Thoracic aorta (tissue), 2 donors: ENCODE measurements at places on chromosomes 7 and 10. TPM values are rescaled to one million over a fixed set of nuclear protein-coding genes. Genes with fewer than 3 reads are reported as not detected.

KAZALD1 gene
- total RNA-seq: 34.1 TPM

PILRA gene
- total RNA-seq: 5.0 TPM

BHLHA15 gene
- total RNA-seq: not detected

CALML5 gene
- total RNA-seq: 3.7 TPM

FGL2 gene
- total RNA-seq: 242 TPM

GJC3 gene
- total RNA-seq: 2.6 TPM

SPDYE8 gene
- not detected for total RNA-seq

PNLIPRP3 gene
- not detected for total RNA-seq

DNA sequence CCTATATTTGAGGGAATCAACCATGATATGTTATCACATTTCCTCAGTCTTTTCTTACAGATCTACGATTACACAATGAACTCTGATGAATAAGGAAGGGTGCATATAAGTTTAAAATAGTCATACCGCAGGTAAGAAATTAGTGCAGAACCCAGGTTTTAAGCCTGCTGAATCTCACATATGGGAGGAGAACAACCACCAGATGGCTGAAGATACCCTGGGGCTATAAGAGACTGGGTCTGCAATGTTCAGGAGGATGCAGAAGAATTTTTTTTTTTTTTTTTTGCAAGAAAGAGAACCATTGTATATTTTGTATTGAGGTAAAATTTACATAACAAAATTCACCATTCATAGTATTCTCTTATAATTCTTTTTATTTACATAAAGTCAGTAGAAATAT, 372.3 kb upstream of the MYO3A start:
- H3K36me3 ChIP-seq: no peaks in the 10 kb centered on the region
- H3K4me3 ChIP-seq: no peak overlapping the region
- no peak for DNase-seq

DNA sequence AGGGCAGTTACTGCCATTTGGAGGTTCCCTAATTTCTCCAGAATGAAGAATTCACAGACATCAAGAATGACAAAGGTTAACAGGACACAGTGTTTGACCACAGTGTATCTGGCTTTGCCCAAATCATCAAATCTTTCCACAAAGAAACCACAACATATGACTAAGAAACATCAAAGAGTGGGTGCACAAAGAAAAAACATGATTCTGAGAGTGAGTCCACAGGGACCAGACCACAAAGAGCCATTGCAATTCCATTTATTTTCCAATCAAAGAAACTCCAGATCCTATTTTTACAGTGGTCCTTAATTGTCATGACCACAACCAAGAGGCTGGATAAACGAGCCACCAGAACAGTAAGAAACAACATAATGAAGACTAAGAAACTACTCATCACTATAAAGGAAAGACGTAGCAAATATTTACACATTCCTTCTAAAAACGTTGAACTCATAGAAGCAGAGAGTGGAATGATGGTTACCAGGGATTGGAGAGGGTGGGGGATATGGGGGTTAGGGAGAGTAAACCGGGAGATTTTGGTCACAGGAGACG, 286.5 kb downstream of the DOCK4 start:
- H3K27ac ChIP-seq: no peak overlapping the region
- no peaks in the 10 kb centered on the region for H3K27me3 ChIP-seq
- no peaks in the 10 kb centered on the region for H3K4me1 ChIP-seq
- DNase-seq: no peak
- H3K36me3 ChIP-seq: no peaks in the 10 kb centered on the region
- no peak overlapping the region for H3K4me3 ChIP-seq

DNA sequence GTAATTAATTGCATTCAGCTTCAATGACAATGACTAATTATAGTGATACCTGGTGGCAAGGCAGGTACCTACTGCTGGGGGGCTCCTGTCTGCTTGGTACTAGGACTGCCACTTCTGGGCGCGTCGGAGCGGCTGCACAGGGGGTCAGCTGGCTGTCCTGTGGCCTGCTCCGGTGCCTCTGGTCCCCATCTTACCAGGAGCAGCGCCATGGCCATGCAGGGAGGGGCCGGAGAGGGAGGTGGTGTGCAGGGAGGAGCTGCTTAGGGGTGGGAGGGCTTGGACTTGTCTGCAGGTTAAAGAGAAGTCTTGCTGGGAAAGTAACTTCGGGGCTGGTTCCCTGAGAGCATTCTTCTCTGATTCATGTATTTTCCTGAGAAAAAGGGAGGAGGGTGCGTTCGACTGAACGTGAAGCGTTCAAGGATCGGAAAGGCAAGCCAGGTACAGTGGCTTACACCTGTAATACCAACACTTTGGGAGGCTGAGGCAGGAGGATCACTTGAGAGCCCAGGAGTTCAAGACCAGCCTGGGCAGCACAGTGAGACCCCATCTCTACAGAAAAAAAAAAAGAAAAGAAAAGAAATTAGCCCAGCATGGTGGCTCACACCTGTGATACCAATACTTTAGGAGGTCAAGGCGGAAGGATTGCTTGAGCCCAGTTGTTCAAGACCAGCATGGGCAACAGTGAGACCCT, 15.4 kb downstream of the CUX1 start:
- DNase-seq: no peak
- H3K4me3 ChIP-seq: no peak overlapping the region
- H3K4me1 ChIP-seq: peaks cover 8% of the 10 kb centered on the region
- H3K27me3 ChIP-seq: no peaks in the 10 kb centered on the region
- no peak overlapping the region for H3K27ac ChIP-seq
- no peaks in the 10 kb centered on the region for H3K36me3 ChIP-seq

DNA sequence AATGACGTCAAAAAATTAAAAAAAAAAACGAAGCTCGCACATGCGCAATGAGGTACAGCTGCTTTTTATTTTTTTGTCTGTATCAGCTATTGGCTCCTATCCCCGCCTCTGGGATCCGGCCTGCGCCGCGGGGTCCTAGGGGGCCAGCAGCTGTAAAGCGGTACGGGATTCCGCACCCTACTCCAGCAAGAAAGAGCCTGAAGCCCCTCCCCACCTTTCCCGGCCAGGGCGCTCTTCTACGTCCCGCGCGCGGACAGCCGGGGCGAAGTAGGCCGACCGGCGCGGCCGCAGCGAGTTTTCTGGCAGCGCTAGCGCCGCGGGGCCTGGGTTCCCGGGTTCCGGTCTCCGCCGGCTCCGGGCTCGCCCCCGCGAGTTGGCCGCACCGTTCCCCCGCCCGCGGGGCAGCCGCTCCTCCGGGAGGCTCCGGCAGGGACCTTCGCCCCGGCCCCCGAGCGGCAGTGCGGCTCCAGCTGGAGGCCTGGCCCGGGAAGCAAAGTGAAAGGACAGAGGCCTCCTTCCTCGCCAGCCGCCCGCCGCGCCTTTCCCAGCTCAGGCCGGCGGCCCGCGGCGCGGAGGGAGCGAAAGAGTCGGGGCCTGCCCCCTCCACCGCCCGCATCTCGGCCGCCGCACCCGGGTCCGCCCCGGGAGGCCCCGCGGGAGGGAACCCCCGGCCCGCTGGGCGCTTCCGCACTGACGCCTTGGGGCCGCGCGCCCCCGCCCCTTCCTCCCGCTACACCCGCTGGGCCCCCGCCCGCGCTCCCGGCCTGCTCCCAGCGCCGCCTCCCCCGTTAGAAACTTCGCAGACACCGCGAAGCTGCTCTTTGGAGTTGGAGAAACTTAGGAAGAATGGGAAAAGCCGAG, 4.7 kb upstream of the SPAG6 start:
- no peak for DNase-seq
- peaks cover 74% of the 10 kb centered on the region for H3K27me3 ChIP-seq
- H3K36me3 ChIP-seq: no peaks in the 10 kb centered on the region
- peaks cover 12% of the 10 kb centered on the region for H3K4me1 ChIP-seq
- peak overlapping the region; percentile 88 for H3K4me3 ChIP-seq
- peak overlapping the region; percentile 96 for H3K27ac ChIP-seq

- H3K27me3 ChIP-seq: no peaks in the 10 kb centered on the region
- DNase-seq: no peak
- H3K4me3 ChIP-seq: no peak overlapping the region
- peaks cover 5% of the 10 kb centered on the region for H3K36me3 ChIP-seq
- H3K4me1 ChIP-seq: no peaks in the 10 kb centered on the region
- H3K27ac ChIP-seq: no peak overlapping the region
Observed at GRCh38 chr7:129008645-129009414, 46.1 kb downstream of the TNPO3 start.

DNA sequence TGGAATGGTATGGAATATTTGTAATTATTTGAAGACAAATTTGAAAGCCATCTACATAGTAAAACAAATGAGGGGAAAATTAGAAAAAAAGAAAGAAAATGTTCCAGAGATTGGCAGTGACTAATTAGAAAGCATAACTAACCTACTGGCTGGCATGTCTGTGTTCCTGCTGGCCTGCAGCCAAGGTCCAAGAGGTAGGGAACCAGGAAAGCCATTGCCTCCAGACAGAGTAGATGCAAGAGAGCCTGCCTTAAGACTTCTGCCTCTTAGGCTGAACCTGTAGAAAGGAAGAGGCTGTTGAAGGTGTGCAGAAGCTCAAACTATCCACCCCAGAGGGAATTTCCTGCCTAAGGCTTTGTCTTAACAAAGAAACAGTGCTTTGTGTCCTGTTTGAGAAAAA, 982.0 kb downstream of the SORCS1 start:
- no peak overlapping the region for H3K4me3 ChIP-seq
- no peaks in the 10 kb centered on the region for H3K4me1 ChIP-seq
- no peaks in the 10 kb centered on the region for H3K36me3 ChIP-seq
- no peaks in the 10 kb centered on the region for H3K27me3 ChIP-seq
- H3K27ac ChIP-seq: no peak overlapping the region

GRCh38 chr10:1287971-1288401, 231.8 kb downstream of the WDR37 start:
- H3K4me1 ChIP-seq: peaks cover 2% of the 10 kb centered on the region
- no peaks in the 10 kb centered on the region for H3K27me3 ChIP-seq
- H3K27ac ChIP-seq: no peak overlapping the region

DNA sequence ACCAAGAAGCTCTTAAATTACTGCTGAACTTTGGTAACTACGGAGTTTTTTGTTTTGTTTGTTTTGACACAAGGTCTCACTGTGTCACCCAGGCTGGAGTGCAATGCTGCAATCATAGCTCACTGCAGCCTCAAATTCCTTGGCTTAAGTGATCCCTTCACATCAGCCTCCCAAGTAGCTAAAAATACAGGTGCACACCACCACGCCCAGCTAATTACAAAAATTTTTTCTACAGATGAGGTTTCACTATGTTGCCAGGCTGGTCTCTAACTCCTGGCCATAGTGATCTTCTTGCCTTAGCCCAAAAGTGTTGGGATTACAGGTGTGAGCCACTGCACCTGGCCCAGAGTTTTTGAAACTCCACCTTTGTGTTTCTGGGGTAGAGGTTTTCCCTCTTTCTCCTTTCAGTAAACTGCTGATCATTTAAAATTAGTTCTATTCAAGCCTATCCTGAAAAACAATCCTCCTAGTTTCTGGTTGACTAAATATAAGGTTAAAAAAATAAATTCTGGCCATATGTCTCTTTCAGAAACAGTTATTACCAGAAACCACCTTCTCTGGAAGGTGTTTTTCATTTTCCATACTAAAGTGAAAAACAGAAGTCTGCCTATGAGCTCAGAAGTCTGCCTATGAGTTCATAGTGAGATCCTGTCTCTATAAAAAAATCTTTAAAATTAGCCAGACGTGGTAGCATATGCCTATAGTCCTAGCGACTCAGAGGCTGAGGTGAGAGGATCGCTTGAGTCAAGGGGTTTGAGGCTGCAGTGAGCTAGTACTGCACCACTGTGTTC, 63.9 kb downstream of the VOPP1 start:
- no peak overlapping the region for H3K4me3 ChIP-seq
- peaks cover 17% of the 10 kb centered on the region for H3K4me1 ChIP-seq
- H3K27ac ChIP-seq: no peak overlapping the region
- H3K36me3 ChIP-seq: no peaks in the 10 kb centered on the region
- no peak for DNase-seq
- no peaks in the 10 kb centered on the region for H3K27me3 ChIP-seq

- no peaks in the 10 kb centered on the region for H3K27me3 ChIP-seq
- no peaks in the 10 kb centered on the region for H3K36me3 ChIP-seq
- DNase-seq: no peak
- no peak overlapping the region for H3K4me3 ChIP-seq
- no peaks in the 10 kb centered on the region for H3K4me1 ChIP-seq
Observed at GRCh38 chr7:93219868-93220267, 6.4 kb downstream of the HEPACAM2 start.

GRCh38 chr7:135168001-135168400, 2.5 kb downstream of the CYREN start:
- H3K4me3 ChIP-seq: no peak overlapping the region
- H3K4me1 ChIP-seq: peaks cover 22% of the 10 kb centered on the region
- peak overlapping the region; percentile 47 for H3K27ac ChIP-seq

GRCh38 chr10:12937527-12937926, 64.0 kb downstream of the CCDC3 start:
- no peaks in the 10 kb centered on the region for H3K27me3 ChIP-seq
- H3K4me1 ChIP-seq: peaks cover 19% of the 10 kb centered on the region
- H3K36me3 ChIP-seq: no peaks in the 10 kb centered on the region
- no peak overlapping the region for H3K27ac ChIP-seq

- H3K27me3 ChIP-seq: no peaks in the 10 kb centered on the region
- peak overlapping the region; percentile 66 for H3K27ac ChIP-seq
- no peak overlapping the region for H3K4me3 ChIP-seq
Observed at GRCh38 chr10:5465976-5466450, 33.4 kb downstream of the CALML5 start.

- no peak overlapping the region for H3K27ac ChIP-seq
- no peak overlapping the region for H3K4me3 ChIP-seq
- no peaks in the 10 kb centered on the region for H3K4me1 ChIP-seq
- H3K36me3 ChIP-seq: no peaks in the 10 kb centered on the region
Observed at GRCh38 chr7:70419526-70420380, 712.2 kb upstream of the GALNT17 start.

GRCh38 chr10:132799865-132800264, 13.9 kb upstream of the NKX6-2 start:
- no peaks in the 10 kb centered on the region for H3K4me1 ChIP-seq
- no peak overlapping the region for H3K4me3 ChIP-seq
- no peak overlapping the region for H3K27ac ChIP-seq
- no peak for DNase-seq
- no peaks in the 10 kb centered on the region for H3K36me3 ChIP-seq

- no peak overlapping the region for H3K27ac ChIP-seq
- H3K4me3 ChIP-seq: no peak overlapping the region
- no peaks in the 10 kb centered on the region for H3K4me1 ChIP-seq
Observed at GRCh38 chr10:113222207-113222606, 272.2 kb downstream of the TCF7L2 start.

DNA sequence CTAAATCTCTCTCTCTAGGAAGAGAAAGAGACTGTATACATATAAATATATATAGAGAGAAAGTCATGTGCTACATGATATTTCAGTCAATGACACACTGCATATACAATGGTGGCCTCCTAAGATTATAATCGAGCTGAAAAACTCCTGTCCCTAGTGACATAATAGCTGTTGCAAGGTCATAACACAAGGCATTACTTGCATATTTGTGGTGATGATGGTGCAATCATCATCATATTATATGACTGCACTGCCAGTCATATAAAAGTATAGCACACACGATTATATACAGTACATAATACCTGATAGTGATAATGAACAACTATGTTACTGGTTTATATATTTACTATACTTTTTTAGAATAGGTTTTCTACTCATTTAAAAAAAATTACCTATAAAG, 316.7 kb downstream of the FGFR2 start:
- no peak overlapping the region for H3K4me3 ChIP-seq
- DNase-seq: no peak
- no peaks in the 10 kb centered on the region for H3K27me3 ChIP-seq
- H3K36me3 ChIP-seq: no peaks in the 10 kb centered on the region
- peaks cover 17% of the 10 kb centered on the region for H3K4me1 ChIP-seq
